Inflammatory macrophage treated with lipopolysaccharide for 1 hour (primary cell): ENCODE measurements at places on chromosomes 5 and 9.
A peak's percentile ranks its signal among the peaks of the same experiment; 100 is the strongest.

- DNase-seq: peak; percentile 23
Measured at GRCh38 chr5:79613549-79613948, 1.3 kb downstream of the TENT2 start.

GRCh38 chr9:130240410-130241197, 25.0 kb upstream of the HMCN2 start:
- DNase-seq: peak; percentile 67

- no peak for DNase-seq
Measured at GRCh38 chr5:60271517-60271916, 378.0 kb upstream of the PDE4D start.

GRCh38 chr9:89658931-89659330, 54.1 kb downstream of the GADD45G start:
- DNase-seq: no peak

DNA sequence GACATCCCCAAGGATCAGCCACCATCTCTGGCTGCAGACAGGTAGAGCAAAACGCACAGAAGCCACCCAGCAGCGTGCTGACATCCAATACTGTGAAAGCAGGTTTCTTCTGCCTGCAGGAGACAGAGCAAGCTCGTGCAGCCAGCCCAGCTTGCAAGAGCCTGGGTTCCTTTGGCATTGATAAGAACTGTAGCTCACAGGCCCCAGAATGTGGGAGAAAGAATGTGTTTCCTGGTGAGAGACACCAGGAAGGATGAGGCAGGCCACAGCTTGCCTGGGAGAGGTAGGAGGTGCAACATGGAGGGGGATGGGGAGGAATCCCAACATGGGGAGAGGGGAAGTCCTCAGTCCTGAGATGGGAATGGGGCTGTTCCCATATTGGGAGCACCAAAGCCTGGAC, 34.0 kb upstream of the ARAP3 start:
- no peak for DNase-seq

GRCh38 chr5:4246447-4246846, 650.8 kb downstream of the IRX1 start:
- no peak for DNase-seq

DNA sequence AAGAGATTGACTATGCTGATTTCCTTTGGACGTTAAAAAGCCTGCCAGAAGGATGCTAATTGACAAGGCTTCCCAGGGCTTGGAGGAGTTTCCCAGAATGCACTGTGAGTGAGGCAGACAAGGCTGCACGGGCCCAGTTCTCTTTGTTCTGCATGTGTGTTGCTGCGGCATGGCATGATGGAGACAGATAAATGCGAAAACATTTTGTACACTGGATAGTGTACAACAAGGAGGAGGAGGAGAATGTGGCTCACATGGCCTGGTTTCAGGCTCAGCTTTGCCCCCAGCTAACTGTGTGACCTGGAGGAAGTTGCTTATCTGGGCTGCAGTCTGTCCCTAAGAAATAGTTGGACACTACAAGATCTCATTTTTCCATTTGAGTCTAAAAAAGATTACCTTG, 135.5 kb upstream of the CPEB4 start:
- DNase-seq: no peak
